ENCODE measurements at places on chromosomes 6 and 20.

GRCh38 chr6:29633534-29633905 lies 537 bp upstream of the GABBR1 start:
- no peak for DNase-seq

DNA sequence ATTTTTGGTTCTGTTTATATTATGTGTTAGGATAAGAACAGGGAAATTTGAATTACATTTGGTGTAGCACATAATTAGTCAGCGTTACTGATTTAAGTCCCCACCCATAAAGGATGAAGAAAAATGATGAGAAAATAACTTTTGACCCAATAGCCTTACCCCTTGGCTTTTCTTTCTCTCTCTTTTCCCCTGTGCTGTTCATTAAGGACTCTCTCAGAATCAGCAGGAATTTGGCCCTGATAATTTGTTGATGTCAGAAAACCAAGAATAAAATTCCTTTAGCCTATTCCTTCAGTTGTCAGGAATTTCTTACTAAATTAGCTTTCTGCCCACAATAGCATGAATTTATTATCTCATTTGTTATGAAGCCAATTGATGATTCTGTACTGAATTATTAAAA lies 18.5 kb downstream of the PLCB1 start:
- DNase-seq: no peak

DNA sequence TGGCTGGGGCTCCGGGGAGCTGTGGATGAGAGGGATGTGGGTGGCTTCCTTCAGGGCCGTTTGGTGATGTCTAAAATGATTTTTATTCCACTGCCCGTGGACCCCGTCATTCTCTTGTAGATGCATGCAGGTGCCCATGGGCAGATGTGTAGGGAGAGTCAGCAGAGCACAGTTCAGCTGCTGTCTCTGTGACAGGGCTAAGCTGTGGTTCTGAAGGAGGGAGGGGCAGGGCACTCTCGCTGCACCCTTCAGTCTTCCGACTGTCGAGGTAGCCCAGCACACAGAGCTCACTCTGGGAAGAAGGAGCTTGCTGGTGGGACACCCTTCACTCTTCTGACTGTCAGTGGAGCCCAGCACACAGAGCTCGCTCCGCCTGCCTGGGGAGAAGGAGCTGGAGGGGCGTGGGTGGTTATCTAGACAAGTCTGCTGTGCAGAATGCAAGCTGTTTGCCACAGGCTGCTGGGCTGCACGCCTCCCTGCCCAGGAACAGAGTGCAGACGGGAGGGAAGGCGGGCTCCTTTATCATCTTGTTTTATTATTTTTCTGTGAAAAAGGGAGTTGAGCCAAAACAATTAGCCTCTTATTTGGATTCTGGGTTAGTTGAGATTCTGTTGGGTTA lies 28.4 kb upstream of the ADRM1 start:
- no peak for DNase-seq

DNA sequence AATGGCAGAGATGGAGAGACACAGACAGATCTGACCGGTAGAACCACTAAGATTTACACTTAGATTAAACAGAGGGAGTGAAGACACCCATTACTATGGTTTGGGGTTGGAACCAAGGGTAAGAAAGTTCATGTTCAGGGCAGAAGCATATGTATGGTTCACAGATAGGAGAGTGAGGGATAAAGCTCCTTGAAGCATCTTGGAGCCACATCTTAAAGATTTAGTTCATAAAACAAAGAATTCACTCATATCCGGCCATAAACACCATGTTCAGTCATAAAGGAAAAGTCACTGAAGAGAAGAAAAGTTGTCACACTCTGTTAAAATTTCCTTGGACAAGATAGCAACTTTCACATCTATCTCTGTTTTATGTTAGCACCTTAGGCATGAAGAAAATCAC lies 18.0 kb downstream of the STX7 start:
- no peak for DNase-seq

DNA sequence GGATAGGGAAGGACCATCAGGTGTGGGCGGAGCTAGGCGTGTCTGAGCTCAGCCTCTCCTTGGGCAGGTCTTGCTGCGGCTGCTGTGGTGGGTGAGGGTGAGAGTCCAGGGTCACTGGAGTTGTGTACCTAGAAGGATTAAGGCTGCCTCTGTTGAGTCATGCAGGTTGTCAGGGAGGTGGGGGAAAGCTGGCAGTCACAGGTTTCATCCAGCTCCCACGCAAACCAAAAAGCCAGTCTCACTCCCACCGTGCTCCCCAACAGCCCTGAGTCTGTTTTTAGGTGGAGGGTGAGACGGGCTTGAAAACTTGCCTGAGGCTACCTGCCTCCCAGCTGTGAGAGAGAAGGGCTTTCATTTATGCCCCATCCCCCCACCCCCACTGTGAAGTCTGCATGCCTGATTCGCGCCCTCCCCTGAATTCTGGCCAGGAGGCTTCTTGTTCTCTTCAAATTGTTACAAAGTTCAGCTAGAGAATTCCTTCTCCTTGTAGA lies 161.5 kb downstream of the MYLK4 start:
- DNase-seq: no peak

DNA sequence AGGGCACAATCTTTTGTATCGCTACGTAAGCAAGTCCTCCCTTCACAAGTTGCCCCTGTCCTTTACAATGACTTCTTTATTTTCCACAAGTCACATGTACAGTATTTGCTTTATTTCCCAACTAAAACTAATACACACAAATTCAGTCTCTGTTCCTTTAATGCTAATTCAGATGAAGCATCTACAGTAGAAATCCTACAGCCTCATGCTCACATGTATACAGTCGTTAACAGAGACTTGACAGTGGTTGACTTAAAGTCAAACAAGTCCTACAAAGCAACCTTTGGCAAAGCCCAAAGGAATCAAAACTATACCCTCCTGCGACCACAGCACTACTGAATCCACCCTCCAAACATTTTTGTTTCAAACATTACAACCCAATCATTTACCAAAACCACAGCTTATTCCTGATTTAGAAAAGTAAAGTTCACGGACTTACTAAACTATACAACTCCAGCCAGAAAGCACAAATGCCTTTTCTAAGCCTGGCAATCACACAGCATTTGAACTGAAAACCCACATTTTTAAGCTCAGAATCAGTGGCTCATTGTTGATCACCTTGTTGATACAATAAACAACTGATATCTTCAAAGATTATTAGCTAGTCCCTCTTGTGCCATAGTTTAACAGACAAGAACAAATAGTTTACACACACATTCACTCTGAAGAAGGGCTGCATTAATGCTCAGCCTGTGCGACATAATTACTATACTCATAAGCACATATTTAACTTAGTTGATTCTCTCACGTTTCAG lies 70.9 kb upstream of the NHSL1 start:
- DNase-seq: no peak

DNA sequence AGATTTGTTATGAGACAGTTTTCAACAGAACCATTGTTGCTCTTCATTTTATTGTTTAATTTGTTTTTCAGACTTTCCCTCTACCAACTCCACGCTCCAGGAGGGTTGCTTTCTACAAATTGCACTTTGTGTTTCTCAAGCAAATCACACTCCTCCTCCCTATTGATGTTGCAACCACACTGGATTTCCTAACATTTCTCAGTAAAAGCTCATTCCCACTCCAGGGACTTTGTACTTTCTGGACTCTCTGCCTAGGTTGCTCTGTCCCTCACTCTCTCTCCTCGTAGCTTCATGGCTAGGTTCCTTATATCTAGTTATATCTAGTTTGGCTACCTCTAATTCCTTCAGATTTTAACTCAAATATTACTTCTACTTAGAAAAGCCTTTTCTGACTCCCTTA lies 20.3 kb downstream of the PGK2 start:
- DNase-seq: no peak

- no peak for DNase-seq
Measured at GRCh38 chr6:31836047-31836473, 8.5 kb downstream of the HSPA1B start.

All from urothelium cell line (cell line).